ENCODE measurements at places on chromosomes 5 and 9. TPM values are rescaled to one million over a fixed set of nuclear protein-coding genes. Genes with fewer than 3 reads are reported as not detected.

DNA sequence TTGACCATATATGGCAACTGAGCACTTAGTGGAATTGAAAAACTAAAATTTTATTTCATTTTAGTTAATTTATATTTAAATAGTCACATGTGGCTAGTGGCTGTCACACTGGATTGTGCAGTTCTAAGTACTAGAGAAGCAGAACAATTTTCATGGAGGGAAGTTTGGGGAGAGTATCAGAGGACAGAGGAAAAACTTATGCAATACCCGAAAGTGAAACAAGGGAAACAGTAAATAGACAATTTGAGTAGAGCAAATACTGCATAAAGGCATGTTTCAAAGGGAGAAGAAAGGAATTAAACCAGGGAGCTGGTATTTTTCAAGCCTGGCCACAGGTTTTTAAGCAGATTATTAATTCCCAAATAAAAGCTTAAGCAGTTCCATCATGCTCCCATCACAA is 590.5 kb upstream of the RORB start:
- DNase-seq = no peak

- DNase-seq = no peak
Measured at GRCh38 chr9:31445357-31445756, 939.1 kb upstream of the ACO1 start.

GRCh38 chr9:103225702-103226646 is 230.8 kb downstream of the CYLC2 start:
- no peak for DNase-seq

CDKN2B-AS1 gene
- total RNA-seq = not detected

- DNase-seq = no peak
Measured at GRCh38 chr5:58828258-58828657, 245.4 kb downstream of the RAB3C start.

GRCh38 chr5:110644357-110644756 is 82.1 kb downstream of the TMEM232 start:
- DNase-seq = no peak

DNA sequence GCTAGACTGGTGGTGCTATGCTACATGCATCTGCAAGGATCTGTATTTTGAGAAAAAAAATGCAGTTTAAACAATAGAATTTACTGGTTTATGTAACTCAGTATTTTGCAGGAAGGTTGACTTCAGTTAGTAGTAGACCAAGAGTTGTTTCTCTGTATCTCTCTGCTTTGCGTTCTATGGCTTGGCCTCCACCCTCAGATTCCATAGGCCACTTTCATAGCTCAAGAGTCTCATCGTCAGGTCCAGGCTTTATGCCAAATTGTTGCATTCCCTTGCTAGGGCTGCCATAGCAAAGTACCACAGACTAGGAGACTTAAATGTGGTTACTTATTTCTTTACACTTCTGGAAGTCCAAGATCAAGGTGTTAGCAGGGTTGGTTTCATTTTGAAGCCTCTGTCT is 48.1 kb upstream of the RORB start:
- DNase-seq = no peak

PCDHB3 gene
- total RNA-seq = not detected

ADGRV1 gene
- 0.50 TPM for total RNA-seq

- peak; percentile 40 for DNase-seq
Measured at GRCh38 chr5:7815892-7816534, 34.9 kb downstream of the CFAP90 start.

GRCh38 chr9:37364751-37365360 is 57.6 kb upstream of the GRHPR start:
- peak; percentile 30 for DNase-seq

DNA sequence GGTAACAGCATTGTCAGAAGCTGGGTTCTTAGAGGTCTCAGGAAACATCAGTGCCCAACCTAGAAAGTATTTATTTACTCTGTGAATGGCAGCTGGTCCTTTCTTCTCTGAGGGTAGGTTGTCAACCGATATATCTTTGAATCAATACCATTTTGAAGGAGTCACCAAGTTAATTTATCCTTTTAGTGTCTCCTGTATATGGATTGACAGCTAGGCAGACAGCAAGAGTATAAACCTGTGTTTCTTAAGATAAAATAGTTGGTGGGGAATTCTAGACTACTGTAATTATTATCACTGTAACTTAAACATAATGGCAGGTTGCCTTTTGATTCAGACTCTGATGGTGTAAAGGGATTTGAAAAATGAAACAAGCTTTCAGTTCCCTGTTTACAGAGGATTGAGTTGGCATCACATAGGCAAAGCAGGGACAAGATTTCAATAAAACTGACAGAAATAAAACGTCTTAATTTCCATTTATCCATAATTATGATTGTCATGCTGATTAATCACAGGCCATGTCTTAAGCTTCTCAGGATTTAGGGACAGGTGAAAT is 190.8 kb upstream of the HAPLN1 start:
- no peak for DNase-seq

DNA sequence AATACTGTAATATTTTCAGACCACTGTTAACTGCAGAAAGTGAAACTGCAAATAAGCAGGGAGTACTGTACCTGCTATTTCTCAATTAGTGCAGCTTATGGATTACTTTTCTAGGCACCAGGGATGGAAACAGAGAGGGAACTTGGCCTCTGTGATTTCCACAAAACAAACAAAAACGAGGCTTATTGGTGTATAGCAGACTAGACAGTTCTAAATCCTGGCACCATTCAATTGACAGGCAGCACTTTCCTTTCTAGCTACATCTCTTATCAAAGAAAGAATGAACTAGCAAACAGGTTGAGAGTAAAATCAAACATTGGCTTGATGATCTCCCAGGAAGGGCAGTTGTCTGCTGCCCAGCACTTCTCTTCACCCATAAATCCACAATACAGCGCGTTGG is 16.0 kb upstream of the IL33 start:
- no peak for DNase-seq

GRCh38 chr9:126697330-126697729 is 83.6 kb downstream of the LMX1B start:
- no peak for DNase-seq

DNA sequence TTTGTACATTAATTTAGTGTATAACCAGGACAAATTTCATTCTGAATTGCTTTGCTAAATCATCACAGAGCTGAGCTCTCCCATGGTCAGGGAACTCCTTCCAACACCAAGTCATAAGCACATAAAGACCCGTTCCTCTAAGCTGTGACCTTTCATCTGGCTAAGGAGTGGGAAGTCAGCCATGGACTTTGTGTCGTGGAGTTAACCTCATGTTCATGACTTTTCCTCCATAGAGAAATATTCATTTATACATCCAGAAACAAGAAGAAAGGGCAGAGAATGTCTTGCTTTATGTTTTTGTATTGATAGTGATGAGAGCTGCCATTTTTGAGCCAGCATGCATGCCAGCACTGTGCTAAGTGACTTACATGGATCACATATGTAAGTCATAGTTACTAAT is 97.5 kb downstream of the INIP start:
- DNase-seq = no peak

GRCh38 chr5:139638090-139638735 is 9.9 kb upstream of the CXXC5 start:
- no peak for DNase-seq

GRCh38 chr9:115313545-115313944 is 195.6 kb upstream of the TNC start:
- DNase-seq = no peak

- no peak for DNase-seq
Measured at GRCh38 chr5:100546001-100546400, 10.8 kb downstream of the FAM174A start.

- no peak for DNase-seq
Measured at GRCh38 chr5:160367885-160368284, 2.5 kb downstream of the C1QTNF2 start.

CDKN2A gene
- 0.95 TPM for total RNA-seq
